ENCODE measurements at places on chromosomes 13 and 19.
A peak's percentile ranks its signal among the peaks of the same experiment; 100 is the strongest.

- no peak for DNase-seq
These were observed 768 bp upstream of the HS6ST3 start for GRCh38 chr13:96089139-96089538.

DNA sequence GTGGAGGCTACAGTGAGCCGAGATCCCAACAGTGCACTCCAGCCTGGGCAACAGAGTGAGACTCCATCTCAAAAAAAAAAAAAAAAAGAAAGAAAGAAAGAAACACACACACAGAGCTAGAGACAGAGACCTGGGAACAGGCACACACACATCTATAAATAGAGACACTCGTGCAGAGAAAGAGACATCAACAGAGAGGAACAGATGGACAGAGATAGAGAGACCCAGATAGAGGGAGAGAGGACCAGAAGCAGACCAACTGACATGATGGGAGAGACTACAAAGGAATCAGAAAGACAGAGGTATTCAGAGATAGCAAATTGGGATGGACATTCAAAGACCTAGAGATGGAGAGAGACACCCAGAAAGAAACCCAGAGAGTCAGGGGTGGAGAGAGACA, 2.1 kb upstream of the CA11 start:
- no peak for DNase-seq

DNA sequence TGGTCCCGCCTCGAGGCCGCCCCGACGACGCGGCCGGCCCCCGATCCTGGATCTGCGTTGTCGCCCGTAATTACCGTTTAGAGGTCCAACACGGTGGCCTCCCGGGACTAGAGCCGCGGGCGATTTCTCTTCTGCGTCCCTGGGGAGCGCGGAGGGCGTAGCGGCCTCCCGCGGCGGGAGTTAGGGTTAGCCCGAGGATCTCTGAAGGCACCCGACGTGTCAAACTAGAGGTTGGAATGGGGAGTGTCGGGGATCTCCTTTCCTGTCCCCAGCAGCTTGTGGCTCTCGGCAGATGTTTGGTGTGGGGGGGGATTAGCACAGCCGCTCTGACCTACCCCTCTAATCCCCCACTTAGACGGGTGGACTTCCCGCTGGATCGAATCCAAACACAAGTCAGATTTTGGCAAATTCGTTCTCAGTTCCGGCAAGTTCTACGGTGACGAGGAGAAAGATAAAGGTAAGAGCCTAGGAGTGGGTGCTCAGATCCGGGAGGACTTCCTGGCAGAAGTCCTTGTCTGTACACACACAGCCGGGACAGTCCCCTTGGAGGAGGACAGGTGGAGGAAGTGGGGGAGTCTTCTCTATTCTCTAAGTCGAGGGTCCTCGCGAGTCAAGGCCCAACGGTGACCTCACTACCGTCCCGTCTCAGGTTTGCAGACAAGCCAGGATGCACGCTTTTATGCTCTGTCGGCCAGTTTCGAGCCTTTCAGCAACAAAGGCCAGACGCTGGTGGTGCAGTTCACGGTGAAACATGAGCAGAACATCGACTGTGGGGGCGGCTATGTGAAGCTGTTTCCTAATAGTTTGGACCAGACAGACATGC, 581 bp downstream of the CALR start:
- peak; percentile 43 for DNase-seq

DNA sequence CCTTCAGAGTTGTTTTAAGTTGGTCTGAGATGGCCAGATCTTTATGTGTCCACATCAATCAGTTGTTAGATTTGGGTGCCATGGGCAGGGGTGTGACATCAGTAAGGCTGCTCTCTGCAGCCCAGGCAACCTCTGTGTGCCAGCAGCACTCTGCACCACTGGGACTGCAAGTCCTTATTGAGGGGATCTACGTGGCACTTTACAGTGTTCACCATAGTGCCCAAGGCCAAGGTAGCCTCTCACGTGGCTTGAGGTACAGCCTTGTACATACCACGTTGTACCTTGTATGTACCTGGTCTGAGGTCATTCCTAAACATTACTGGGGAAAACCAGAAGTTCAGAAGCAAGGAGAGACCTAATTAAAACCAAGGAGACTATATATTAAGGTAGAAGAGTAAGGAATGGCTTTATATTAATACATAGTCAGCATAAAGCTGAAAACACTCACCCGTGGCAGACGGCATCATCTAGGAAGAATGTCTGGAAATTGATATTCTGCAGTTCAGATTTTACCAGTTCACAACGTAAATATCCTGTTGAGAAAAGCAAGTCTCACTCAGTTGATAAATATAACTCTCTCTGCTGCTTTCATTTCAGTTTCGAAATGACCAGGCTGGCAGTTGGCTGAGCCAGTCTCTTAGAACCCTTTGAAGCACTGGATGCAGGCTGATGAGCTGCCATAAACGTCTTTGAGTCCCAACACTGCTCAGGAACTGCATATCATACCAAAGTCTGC, 128.8 kb downstream of the ZDHHC20 start:
- DNase-seq = no peak

DNA sequence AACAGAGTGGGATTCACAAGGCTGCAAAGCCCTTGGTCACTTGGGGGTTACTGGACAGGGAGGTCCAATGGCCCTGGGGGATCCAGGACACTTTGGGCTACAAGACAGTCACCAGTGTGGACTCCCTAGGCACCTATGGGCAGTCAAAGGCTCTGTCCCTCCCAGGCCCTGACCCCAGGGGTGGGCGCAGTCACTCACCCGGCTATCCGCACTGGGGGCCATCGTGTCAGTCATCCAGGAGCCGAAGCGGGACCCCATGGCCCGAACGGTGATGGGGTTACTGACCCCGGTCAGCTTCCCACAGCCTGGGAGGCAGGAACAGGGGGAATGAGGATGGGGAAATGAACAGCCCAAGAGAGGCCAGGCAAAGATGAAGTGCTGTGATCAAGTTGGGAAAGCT, 21.5 kb downstream of the PIN1 start:
- DNase-seq = no peak

DNA sequence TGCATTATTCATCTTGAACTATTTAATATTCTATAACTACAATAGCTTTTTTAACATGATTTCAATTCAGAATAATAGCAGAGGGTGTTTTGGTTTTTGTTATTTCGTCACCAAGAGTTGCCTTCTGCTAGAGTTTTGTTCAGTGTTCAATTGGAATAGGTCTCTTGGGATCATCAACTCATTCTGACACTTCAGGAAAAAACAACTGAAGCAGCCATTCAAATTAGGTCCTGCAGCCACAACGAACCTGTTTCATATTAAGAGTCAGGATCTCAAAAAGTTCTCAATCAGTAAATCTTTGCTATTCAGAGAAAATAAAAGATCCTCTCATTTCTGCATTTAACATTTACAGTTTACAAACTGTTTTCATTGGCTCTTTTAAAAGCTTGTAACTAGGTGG, 2.4 kb upstream of the CHAMP1 start:
- DNase-seq = no peak

DNA sequence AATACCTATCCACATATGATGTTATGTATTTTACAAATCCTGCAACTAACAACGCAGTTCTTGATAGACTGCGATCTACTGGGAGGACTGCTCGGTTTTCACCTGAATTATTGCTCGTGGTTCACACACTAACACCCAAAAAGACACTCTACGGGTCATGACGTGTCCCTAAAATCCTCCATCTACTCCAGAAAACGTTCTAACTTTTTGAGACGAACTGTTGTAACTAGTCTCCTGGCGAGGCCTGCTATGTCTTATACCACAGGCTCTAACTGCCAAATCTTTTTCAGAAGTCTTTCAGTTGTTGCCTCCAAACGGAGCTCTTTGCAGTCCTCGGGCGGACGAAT, 108.2 kb downstream of the KCNRG start:
- DNase-seq = no peak

DNA sequence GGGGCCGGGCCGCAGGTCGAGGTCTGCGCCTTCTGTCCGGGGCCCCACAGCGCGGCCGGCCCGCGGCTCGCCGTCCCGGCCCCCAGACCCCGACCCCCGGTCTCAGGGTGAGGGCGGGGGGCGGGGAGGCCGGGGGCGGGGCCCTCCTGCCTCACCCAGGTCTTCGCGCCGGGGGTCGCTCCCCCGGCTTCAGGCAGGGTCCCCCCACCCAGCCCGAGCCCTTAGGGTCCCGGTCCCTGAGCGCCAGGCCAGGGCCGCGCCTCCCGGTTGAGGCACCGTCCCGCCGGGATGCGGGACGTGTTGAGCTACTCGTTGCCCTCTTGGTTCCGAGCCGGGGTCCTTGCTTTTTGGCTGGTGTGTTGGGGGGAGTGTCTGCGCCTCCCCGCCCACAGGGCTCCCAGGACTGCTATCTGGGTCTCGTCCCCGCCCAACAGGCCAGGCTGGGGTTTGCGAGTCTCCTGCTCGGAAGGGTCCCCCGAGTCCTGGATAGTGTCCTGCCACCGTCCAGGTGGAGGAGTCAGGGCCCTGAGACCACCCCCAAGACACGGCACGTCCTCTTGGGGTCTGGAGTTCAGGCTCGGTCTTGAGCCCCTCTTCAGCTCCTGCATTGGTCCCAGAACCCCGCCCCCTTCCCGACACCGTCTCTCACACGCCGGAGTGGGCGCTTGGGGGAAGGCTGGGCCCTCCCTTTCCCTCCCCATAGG, 452 bp downstream of the PIAS4 start:
- DNase-seq = peak; percentile 58

GRCh38 chr13:43489233-43489632, 297.5 kb downstream of the ENOX1 start:
- no peak for DNase-seq

Measured in stimulated activated naive CD8-positive, alpha-beta T cell treated with anti-CD3 and anti-CD28 coated beads, Interleukin-15, Interleukin-2, amounts not matched to agents 100 U/mL and 50 U/mL, for 24 hours (primary cell).